ENCODE measurements at places on chromosomes 6 and 20.

DNA sequence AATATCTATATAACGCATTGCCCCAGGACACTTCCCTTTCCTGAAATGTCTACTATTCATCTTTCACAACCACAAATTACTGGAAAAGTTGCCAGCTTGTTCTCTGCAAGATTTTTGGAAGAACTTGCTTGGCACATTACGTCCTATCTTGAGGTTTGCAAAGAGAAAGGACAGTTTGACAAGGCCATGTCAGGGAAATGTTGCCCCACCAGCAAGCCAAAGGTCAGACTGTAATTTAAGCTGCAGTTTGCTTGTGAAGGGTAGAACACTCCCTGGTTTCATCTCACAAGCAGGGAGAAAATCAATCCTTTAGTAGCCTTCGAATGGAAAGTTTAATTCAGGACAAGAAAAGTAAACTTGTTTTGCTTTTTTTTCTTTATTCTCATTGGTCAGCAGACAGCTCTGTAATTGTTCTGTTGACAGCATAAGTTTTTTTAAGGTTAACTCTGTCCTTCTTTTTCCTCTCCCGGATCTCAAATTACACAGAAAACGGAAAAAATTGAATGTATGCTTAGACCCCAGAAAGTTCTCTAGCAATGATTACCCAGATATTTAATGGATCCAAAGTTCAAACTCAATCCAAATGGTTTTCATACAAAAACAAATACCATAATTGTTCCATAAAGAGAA, 541.8 kb upstream of the NRSN1 start:
- DNase-seq, result no peak

- peak; percentile 58 for DNase-seq
Measured at GRCh38 chr6:5398530-5398929, 137.2 kb downstream of the FARS2 start.

DNA sequence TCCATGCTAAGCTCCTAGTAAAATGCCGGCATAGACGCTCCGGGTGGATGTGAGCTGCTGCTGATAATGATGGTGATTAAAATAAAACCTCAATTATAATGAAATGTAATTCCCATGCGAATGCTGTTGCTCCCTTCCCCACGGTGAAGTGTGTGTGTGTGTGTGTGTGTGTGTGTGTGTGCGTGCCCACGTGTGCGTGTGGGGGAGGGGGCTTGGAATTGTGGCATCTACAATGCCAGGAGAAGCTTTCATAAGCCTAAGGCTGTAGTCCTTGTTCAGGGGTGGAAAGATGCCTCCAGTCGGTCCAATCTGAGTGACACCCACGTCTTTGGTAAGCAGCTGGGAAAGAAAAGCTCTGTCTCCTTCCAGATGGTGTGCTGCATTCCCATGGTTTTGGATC, 137.9 kb downstream of the CDH26 start:
- DNase-seq, result no peak

GRCh38 chr6:4584801-4585200, 191.4 kb upstream of the CDYL start:
- DNase-seq, result no peak

- no peak for DNase-seq
Measured at GRCh38 chr20:20959031-20959755, 147.0 kb downstream of the LINC00237 start.

DNA sequence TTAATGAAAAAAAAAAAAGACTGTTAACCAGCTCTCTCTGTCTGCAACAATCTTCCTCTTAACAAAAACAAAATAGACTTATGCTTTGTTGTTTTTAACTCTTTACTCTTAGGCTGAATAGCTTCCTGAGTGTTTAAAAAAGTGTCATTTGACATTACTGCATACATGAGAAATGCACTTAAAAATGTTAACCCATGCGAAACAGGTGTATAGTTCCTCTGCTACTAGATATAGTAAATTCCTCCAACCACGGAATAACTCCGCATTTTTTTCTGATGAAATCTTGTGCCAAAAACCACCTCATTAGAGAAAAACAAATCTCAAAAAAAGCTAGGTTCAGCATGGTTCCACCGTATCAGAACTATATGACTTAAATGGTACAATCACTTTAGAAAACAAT, 426.0 kb downstream of the ADGRB3 start:
- DNase-seq, result no peak

GRCh38 chr6:169626169-169626568, 75.7 kb downstream of the WDR27 start:
- DNase-seq, result no peak

DNA sequence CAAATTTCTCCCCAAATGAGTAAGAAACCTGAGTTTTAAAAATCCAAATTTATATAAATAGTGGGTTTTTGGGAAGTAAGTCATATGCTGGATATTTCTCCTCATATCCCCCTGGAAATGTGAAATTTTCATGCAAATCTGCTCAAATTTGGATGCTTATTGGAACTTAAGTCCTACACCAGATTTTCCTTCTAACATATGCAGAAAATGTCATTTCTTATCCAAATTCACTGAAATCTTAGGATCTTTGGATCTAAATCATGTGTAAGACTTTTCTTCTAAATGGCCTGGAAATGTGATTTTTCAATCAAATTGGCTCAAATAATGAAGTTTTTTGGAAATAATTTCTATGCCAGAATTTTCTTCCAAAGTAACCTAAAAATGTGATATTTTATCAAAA, 33.0 kb downstream of the ZNF133 start:
- DNase-seq, result no peak

DNA sequence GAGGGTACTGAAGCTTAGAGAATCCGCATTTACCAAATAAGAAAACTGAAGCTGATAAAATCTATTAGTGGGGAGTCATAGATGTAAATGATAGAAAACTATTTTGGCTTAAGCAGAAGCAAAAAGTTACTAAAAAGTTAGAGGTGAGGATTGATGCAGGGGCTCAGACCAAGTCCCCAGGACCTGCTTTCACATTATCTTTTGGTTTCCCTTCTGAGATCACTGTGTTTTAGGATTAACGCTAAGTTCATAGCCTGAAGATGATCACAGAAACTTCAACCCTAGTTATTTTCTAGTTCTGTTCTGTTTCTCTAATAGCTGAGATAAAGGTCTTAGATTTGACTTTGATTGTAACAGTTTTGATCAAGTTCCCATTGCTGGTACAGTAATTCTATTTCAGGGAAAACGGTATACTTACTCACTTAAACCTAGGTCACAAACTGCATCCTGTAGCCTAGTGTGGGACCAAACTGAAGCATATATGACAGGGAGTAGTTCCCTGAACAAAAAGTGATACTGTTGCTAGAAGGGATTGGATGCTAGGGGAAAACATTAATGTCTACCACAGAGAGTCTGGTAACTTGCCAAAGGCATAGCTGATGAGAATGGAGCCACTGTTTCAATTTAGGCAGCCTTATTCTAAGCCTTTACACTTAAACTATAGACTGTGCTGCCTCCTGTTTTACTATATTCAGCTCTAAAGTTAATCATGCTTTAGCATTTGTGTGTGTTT, 13.1 kb downstream of the CYB5R4 start:
- DNase-seq, result peak; percentile 28

DNA sequence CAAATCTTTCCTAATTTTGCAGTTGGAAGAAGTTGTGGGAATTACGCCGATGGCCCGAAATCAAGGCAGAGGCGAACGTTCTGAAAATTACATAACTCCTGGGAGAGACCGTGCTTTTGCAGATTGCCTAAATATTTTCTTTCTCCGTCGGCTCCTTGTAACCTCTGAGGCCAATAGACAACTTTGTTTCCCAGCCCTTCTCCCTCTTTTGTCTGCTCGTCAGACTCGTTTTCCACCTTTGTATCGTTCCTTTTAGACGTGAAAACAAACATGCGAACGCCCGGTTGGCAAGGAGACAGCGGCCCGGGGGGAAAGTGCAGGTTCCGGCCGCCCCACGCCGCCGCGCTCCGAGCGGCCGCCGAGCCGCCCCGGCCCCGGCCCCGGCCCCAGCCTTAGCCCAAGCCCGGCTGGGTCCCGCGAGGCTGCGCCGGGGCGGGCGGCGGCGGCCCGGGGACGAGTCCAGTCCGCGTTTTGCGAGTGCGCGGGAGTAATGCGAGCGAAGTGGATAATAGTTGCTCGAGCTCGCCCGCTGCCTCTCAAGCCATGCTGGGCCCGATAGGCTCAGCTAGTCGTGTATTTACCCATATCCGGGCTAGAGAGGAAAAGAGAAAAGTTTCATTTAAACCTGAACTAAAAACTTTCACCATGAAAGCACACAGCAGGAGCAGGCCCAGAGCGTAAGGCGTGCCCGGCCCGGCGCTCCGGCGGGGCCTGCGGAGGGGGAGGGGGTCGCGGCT, at the start of gene ARID1B:
TSS of gene ARID1B (plus strand) at position 539 of the 737 bp plus-strand sequence. CDS start 303 bp downstream, outside the sequence.
- DNase-seq, result peak; percentile 86

DNA sequence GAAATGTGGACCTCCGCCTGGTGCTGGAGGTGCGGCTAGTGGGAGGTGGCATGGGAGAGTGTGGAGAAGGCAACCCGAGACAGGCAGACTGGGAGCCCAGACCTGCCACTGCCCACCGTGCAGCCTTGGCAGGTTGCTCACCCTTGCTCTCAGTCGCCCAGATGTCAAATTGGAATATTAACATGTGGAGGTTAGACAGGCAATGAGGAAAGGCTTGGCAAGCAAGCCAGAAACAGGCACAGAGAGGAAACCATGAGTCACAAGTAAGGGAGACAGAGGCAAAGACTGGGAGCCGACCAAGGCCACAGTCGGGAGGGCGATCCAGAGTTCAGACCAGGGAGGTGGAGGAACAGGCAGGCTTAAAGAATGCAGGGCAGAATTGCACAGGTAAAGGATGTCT, 178.2 kb downstream of the FOXC1 start:
- DNase-seq, result peak; percentile 34

DNA sequence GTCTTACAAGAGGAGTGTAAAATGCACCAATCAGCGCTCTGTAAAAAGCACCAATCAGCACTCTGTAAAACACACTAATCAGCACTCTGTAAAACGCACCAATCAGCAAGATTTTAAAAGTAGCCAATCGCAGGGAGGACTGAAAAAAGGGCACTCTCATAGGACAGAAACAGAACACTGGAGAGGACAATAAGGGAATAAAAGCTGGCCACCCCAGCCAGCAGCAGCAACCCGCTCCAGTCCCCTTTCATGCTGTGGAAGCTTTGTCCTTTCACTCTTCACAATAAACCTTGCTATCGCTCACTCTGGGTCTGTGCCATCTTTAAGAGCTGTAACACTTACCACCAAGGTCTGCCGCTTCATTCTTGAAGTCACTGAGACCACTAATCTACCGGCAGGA, 1.7 kb upstream of the AIG1 start:
- DNase-seq, result no peak

DNA sequence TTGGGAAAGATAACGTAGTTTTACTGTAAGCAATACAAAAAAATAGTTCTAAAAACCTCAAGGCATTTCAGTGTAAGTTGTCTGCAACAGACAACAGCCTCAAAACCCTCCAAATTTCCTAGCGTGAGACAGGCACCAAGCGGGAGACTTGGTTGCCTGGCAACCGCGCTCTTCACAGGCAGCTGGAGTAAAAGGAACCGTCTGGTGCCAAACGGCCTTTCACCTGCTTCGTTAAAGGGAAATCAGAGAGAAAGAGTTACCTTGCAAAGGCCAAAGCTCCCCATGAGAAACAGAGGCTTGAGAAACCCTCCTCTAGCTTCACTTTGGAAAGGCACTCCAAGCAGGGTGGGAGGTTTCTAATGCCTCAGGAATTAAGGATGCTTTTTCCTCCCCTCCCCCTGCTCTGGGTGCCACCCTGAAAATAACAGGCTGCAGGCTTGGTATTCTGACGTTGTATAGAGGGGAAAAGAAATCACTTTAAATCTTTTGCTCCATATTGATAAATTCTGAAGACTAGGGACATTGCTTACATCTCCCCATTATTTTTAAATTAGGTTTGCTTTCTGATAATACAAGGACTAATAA, 129.7 kb upstream of the UFL1 start:
- peak; percentile 5 for DNase-seq

GRCh38 chr20:44532981-44533331, 11.1 kb upstream of the SERINC3 start:
- peak; percentile 50 for DNase-seq

DNA sequence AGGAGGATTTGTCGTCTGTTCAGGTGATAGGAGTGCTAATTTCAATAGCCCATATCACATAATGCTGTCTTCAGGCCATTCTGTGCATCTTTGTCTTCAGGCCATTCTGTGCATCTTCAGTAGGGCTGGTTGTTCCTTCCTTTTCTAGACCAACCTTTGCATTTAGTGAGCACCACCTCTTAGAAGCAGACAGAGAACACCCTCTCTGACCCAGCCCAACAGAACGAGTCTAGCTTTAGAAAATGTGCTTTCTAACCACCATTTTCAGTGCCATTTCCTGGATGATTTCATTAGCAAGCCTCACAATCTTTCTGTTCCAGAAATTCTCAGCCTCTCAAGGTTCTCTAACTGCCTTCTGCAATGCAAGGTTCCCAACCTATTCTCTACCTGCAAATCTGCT, 215.3 kb upstream of the KCNQ5 start:
- DNase-seq, result no peak

- DNase-seq, result peak; percentile 1
Measured at GRCh38 chr20:20668639-20669038, 43.8 kb downstream of the RALGAPA2 start.

GRCh38 chr6:117311310-117311709, 46.0 kb downstream of the VGLL2 start:
- no peak for DNase-seq

GRCh38 chr6:27591699-27592480, 119.0 kb upstream of the ZNF184 start:
- peak; percentile 55 for DNase-seq
